ENCODE measurements at places on chromosomes 13 and 19. TPM values are rescaled to one million over a fixed set of nuclear protein-coding genes. Genes with fewer than 3 reads are reported as not detected.
A peak's percentile ranks its signal among the peaks of the same experiment; 100 is the strongest.

GRCh38 chr13:33452873-33453517, 167.4 kb upstream of the STARD13 start:
- H3K4me3 ChIP-seq, result no peak overlapping the region
- H3K27me3 ChIP-seq, result no peaks in the 10 kb centered on the region
- no peak for DNase-seq
- H3K4me1 ChIP-seq, result peaks cover 2% of the 10 kb centered on the region
- H3K36me3 ChIP-seq, result no peaks in the 10 kb centered on the region
- H3K27ac ChIP-seq, result no peak overlapping the region

DNA sequence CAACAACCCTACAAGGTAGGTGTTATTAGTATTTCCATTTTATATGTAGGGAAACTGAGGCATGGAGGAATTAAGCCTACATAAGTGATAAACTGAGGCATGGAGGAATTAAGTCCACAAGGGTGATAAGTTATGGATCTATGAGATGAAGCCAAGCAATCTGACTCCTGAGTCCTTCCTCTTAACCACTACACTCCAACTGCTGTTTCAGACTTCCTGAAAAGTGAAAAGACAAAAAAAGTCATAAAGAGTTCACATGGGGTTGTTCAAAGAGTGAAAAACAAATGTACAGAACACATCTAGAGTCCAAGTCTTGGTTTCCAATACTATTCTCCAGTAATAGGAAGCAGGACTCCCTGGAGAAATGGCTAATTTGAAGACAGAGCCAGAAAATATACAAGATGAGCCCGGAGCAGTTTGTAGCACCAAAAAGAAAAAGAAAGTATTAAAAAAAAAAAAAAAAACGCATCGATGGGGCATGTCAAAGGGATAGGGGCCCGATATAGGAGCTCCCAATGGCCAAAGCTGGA, 12.1 kb downstream of the CRYL1 start:
- H3K4me3 ChIP-seq, result no peak overlapping the region
- no peak for DNase-seq
- H3K27me3 ChIP-seq, result no peaks in the 10 kb centered on the region
- no peak overlapping the region for H3K27ac ChIP-seq
- peaks cover 20% of the 10 kb centered on the region for H3K36me3 ChIP-seq

DNA sequence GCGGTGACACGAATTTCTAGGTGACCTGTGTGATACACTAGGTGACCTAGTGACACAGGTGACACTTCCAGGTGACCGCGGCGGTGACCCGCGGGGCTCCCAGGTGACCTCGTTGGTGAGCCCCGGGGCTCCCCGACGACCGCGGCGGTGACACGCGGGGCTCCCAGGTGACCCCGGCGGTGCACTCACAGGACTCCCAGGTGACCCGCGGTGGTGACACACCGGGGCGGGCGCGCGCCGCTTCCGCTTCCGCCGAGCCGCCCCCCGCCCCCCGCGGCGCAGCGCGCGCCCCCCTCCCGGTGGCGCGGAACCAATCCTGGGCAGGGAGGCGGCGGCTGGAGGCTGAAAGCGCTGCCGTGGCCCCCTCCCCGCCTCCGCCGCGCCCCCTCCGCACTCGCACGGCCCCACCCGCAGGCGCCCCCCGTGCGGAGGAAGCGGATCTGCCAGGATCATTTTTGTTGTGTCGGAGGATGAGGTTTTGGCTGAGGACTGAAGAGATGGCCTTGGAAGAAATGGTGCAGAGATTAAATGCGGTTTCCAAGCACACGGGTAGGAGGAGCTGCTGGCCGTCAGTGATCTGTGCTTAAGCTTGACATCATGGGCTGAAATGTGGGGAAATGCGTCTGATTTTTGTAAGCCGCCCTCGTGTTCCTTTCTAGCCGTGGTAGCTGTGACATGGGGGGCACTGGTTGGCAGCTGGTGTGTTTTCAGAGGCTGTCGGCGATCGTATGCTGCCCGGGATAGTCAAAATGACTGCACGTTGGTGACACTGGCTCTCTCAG, at the start of gene MCF2L:
MCF2L (plus strand) TSS at position 305 of the 782 bp plus-strand sequence; CDS start at position 471, 166 bp downstream.
- H3K36me3 ChIP-seq, result no peaks in the 10 kb centered on the region
- peak within 1 kb of the TSS; percentile 72 for H3K27ac ChIP-seq
- DNase-seq, result peak; percentile 52
- H3K4me1 ChIP-seq, result peaks cover 15% of the 10 kb centered on the region
- H3K27me3 ChIP-seq, result peaks cover 39% of the 10 kb centered on the region
- peak within 1 kb of the TSS; percentile 84 for H3K4me3 ChIP-seq

The CYSLTR2 gene
- total RNA-seq, result 3.9 TPM

The SERP2 gene
- 3.9 TPM for total RNA-seq

The CACTIN gene
- 39.2 TPM for total RNA-seq

The ZNF470 gene
- 4.7 TPM for total RNA-seq

The FBXO17 gene
- total RNA-seq, result 72.8 TPM

The DNAJC3 gene
- total RNA-seq, result 21.7 TPM

DNA sequence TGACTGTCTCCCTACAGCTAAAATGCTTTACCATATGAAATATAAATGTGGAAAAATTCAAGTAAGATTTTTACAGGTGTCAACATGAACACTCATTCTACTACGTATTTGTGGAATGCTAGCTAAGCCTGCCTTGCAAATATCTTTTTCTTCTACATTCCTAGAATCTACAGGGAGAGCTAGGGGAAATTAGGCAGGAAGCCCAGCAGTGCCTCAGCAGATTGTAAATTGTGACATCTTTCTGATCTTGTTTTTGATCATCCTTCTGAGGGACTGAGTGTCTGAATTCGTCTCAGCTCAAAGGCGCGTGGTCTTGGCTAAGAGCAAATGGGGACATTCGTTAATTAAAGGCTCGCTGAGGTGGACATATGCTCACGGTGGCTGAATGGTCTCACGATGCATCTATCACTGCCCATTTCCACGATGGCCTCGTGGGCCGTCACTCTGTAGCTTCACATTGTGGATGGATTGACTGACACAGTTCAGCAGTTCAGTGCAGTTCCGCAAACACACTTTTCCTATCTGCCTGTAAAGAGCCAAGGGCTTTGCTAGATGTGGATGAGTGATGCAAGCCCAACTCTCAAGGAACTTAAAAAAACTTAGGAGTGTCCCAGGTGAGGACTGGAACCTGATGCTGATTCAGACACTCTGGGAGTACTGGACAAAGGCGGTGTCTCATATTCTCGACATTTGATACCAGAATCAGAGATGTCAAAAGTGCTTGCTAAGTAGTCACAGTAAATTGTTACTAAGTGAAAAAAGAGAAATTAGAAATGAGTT, 562.5 kb downstream of the EFNB2 start:
- peak overlapping the region; percentile 83 for H3K27ac ChIP-seq
- H3K27me3 ChIP-seq, result no peaks in the 10 kb centered on the region
- H3K36me3 ChIP-seq, result peaks cover 7% of the 10 kb centered on the region
- peaks cover 55% of the 10 kb centered on the region for H3K4me1 ChIP-seq
- DNase-seq, result no peak
- peak overlapping the region; percentile 12 for H3K4me3 ChIP-seq

- H3K27ac ChIP-seq, result no peak overlapping the region
- no peak overlapping the region for H3K4me3 ChIP-seq
- H3K4me1 ChIP-seq, result no peaks in the 10 kb centered on the region
These were observed 225.0 kb downstream of the FGF14 start for GRCh38 chr13:102176846-102177245.

The CDX2 gene
- not detected for total RNA-seq

The ZNF749 gene
- total RNA-seq, result 23.7 TPM

The TBC1D17 gene
- total RNA-seq, result 46.8 TPM
